ENCODE measurements at places on chromosomes 4 and X. TPM values are rescaled to one million over a fixed set of nuclear protein-coding genes. Genes with fewer than 3 reads are reported as not detected.
A peak's percentile ranks its signal among the peaks of the same experiment; 100 is the strongest.

The FAM9B gene
- polyA plus RNA-seq, result not detected

The PPP4R3C gene
- not detected for polyA plus RNA-seq

DNA sequence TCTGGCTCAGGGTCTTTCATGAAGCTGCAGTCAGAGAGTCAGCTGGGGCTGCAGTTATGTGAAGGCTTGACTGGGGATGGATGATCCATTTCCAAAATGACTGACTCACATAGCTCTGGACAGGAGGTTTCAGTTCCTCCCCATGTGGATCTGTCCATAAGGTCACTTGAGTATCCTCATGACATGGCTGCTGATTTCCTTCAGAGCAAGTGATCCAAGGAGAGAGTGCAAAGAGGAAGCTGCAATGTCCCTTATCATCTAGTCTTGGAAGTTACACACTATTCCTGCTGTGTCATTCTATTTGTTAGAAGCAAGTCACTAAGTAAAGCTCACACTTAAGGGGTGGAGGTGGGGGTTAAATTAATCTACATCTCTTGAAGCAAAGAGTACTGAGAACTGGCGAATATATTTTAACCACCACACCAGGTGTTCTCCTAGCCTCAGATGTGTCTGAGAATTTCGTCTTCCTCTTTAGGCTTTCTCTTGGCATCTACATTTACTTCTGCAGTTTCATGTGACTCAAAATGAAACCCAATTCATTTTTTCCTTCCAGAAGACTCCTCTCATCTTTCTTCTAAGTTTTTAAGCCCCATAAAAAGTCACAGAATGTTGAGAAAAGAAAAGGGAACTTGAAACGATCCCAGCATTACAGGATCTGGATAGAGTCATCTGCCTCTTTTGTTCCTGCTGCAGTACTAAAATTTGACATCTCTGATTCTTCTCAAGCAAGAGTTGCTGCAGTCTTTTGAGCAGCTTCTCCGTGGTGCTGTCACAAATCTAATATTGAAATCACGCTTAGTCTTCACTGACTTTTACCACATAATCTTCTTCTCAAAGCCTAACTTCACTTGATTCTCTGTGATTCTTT is 3.8 kb upstream of the GRPR start:
- H3K4me1 ChIP-seq, result no peaks in the 10 kb centered on the region
- H3K36me3 ChIP-seq, result no peaks in the 10 kb centered on the region
- no peaks in the 10 kb centered on the region for H3K27me3 ChIP-seq
- no peak overlapping the region for H3K4me3 ChIP-seq
- no peak overlapping the region for H3K27ac ChIP-seq

DNA sequence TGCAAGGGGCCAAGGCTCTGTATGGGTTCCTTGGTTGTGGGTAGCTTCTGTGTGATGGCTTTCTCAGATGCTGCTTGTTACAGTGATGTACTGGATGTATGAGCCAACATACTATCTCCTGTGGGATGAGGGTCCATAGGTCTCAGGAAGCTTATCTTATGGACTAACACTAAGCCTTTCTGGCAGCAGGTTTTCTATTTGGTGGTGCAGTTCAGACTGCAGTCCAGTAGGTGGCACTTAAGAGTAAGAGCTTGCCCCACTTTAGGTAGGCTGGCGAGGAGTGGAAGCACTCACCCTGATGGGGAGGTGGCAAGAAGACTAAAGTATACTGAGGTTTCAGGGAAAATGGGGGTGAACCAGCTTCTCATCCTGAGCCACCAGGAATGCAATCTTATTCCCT is 306.7 kb upstream of the MAOA start:
- peak; percentile 60 for DNase-seq
- no peaks in the 10 kb centered on the region for H3K27me3 ChIP-seq
- no peak overlapping the region for H3K4me3 ChIP-seq

The HSFX4 gene
- polyA plus RNA-seq, result not detected

- no peaks in the 10 kb centered on the region for H3K27me3 ChIP-seq
- H3K36me3 ChIP-seq, result peaks cover 1% of the 10 kb centered on the region
- no peak overlapping the region for H3K4me3 ChIP-seq
- H3K4me1 ChIP-seq, result no peaks in the 10 kb centered on the region
- no peak for DNase-seq
Measured at GRCh38 chr4:158885564-158885963, 116.7 kb downstream of the FNIP2 start.

- DNase-seq, result no peak
- H3K4me3 ChIP-seq, result no peak overlapping the region
- no peak overlapping the region for H3K27ac ChIP-seq
- H3K36me3 ChIP-seq, result no peaks in the 10 kb centered on the region
Measured at GRCh38 chrX:8345473-8345872, 119.2 kb upstream of the VCX3B start.

GRCh38 chr4:41232406-41232805 is 18.1 kb upstream of the APBB2 start:
- H3K27me3 ChIP-seq, result no peaks in the 10 kb centered on the region
- no peaks in the 10 kb centered on the region for H3K4me1 ChIP-seq
- no peak overlapping the region for H3K27ac ChIP-seq
- H3K4me3 ChIP-seq, result no peak overlapping the region

DNA sequence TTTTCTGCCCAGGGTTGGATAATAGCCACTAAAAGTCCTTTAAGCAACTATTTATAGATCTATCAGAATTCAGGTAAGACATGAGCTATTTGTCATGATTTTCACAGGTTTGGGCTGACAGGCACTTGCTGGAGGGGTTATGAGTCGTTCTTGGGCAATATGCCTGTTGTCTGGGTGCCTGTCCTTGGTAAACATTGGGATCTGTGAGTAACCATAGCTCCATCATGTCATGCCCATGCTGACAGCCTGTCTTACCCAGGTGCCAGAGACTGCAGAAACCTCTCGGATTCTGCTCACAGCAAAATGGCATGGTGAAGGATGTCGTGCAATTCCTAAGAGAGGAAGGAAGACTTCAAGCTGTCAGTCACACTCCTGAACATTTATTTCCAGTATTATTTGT is 116.0 kb upstream of the PUDP start:
- no peak overlapping the region for H3K4me3 ChIP-seq
- H3K36me3 ChIP-seq, result no peaks in the 10 kb centered on the region
- no peak for DNase-seq
- H3K27me3 ChIP-seq, result no peaks in the 10 kb centered on the region

GRCh38 chr4:155542415-155542814 is 124.2 kb upstream of the GUCY1A1 start:
- H3K4me1 ChIP-seq, result no peaks in the 10 kb centered on the region
- H3K27ac ChIP-seq, result no peak overlapping the region
- H3K4me3 ChIP-seq, result no peak overlapping the region
- DNase-seq, result no peak
- H3K27me3 ChIP-seq, result no peaks in the 10 kb centered on the region

- H3K4me1 ChIP-seq, result no peaks in the 10 kb centered on the region
- no peak overlapping the region for H3K27ac ChIP-seq
- no peak overlapping the region for H3K4me3 ChIP-seq
- H3K27me3 ChIP-seq, result no peaks in the 10 kb centered on the region
Measured at GRCh38 chrX:8720136-8720535, 11.8 kb downstream of the ANOS1 start.

DNA sequence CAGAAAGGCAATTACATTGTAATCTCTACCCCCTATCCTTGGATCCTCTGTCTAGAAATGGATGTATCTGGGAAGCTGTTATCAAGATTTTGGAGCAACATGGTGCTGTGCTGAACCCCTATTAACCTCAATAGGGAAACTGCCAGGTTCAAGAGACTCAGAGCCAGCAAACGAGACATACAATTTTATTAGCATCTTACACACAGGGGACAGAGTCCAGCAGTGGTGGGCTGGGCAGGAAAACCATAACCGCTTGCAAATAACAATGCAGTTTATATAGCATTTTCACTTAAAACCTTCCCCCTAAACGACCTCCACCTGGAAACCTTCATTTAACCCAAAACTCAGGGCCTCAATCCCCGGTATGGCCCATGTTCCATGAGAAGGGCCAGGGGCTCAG is 79.5 kb downstream of the SYTL5 start:
- H3K4me3 ChIP-seq, result no peak overlapping the region
- no peak overlapping the region for H3K27ac ChIP-seq
- H3K36me3 ChIP-seq, result no peaks in the 10 kb centered on the region
- no peaks in the 10 kb centered on the region for H3K27me3 ChIP-seq
- H3K4me1 ChIP-seq, result no peaks in the 10 kb centered on the region
- DNase-seq, result peak; percentile 63

- H3K27me3 ChIP-seq, result no peaks in the 10 kb centered on the region
- no peaks in the 10 kb centered on the region for H3K36me3 ChIP-seq
- no peak for DNase-seq
- H3K4me3 ChIP-seq, result no peak overlapping the region
Measured at GRCh38 chr4:137700072-137700471, 167.8 kb upstream of the PCDH18 start.

The TCEAL1 gene
- polyA plus RNA-seq, result 17.9 TPM

DNA sequence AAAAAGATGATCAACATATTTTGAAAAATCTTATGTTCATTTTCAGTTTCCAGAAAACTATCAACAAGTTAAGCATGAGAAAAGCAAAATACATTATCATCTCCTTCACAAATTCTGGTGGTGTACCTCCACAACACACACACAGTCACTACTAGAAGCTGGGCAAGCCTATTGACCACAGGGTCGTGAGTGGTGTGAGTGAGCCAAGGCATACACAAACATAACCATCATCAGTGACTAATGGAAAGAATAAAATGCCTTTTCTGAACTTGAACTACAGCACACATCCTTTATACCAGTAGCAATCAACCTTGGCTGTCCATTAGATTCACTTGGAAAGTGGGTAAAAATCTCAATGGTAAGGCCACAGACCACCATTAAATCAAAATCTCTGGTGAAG is 180.2 kb downstream of the FAM47B start:
- no peak overlapping the region for H3K27ac ChIP-seq
- H3K4me1 ChIP-seq, result no peaks in the 10 kb centered on the region
- H3K36me3 ChIP-seq, result no peaks in the 10 kb centered on the region
- H3K4me3 ChIP-seq, result no peak overlapping the region
- DNase-seq, result no peak

GRCh38 chrX:9188117-9188516 is 154.2 kb upstream of the FAM9B start:
- no peaks in the 10 kb centered on the region for H3K27me3 ChIP-seq
- no peak overlapping the region for H3K27ac ChIP-seq
- no peak overlapping the region for H3K4me3 ChIP-seq
- DNase-seq, result no peak

The MAPK10 gene
- polyA plus RNA-seq, result 8.9 TPM

GRCh38 chr4:68337522-68337921 is 12.4 kb downstream of the YTHDC1 start:
- H3K4me1 ChIP-seq, result peaks cover 6% of the 10 kb centered on the region
- no peak for DNase-seq
- no peaks in the 10 kb centered on the region for H3K27me3 ChIP-seq
- no peak overlapping the region for H3K27ac ChIP-seq

GRCh38 chr4:101527188-101527587 is 179.9 kb upstream of the PPP3CA start:
- no peaks in the 10 kb centered on the region for H3K27me3 ChIP-seq
- DNase-seq, result peak; percentile 46
- no peak overlapping the region for H3K4me3 ChIP-seq
- H3K36me3 ChIP-seq, result no peaks in the 10 kb centered on the region
- H3K4me1 ChIP-seq, result no peaks in the 10 kb centered on the region
- no peak overlapping the region for H3K27ac ChIP-seq

DNA sequence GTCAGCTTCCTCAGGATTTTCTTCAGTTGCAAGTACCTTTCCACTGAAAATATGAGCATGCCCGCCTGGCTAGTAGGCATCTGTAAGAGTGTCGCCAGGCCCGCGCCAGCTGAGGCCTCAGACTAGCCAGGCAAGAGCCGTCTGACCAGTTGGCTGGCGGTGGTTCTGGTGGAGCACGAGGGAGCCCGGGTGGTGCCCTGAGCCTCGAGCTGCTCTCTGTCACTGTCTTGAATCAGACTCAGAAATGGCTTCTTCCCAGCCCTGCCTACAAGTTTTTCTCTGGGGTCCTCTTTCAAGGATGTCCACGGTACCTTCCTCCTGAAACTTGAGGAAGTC is 11.9 kb downstream of the GRPEL1 start:
- DNase-seq, result no peak
- no peak overlapping the region for H3K27ac ChIP-seq
- no peak overlapping the region for H3K4me3 ChIP-seq
- H3K4me1 ChIP-seq, result no peaks in the 10 kb centered on the region

DNA sequence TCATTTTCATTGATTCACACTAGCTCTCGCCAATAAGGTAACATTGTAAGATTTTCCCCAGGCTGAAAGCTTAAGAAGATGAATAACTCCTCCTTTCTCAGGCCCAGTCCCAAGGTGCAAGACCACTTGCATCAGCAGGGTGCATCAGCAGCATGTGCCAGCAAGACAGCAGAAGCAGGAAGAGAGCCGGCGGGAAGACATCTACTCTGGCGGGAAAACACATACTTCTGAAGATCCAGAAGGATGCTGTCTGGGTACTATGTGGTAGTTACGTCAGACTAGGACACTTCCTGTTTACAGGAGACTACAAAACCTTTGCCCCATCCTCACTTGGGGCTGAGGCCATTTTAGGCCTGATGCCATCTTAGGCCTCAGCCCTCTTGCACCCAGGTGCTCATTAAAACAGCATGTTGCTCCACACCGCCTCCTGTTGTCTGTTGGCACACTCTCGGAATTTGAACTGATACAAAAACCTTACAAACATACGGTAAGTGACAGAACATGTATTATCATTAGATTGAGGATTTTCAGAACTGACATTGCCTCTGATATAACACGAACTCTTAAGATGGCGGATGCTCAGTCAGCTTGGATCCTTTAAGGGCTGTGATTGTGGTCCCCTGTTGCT is 886.5 kb upstream of the EPHA5 start:
- H3K4me3 ChIP-seq, result no peak overlapping the region
- no peaks in the 10 kb centered on the region for H3K36me3 ChIP-seq
- H3K27me3 ChIP-seq, result no peaks in the 10 kb centered on the region
- DNase-seq, result no peak
- H3K4me1 ChIP-seq, result no peaks in the 10 kb centered on the region

DNA sequence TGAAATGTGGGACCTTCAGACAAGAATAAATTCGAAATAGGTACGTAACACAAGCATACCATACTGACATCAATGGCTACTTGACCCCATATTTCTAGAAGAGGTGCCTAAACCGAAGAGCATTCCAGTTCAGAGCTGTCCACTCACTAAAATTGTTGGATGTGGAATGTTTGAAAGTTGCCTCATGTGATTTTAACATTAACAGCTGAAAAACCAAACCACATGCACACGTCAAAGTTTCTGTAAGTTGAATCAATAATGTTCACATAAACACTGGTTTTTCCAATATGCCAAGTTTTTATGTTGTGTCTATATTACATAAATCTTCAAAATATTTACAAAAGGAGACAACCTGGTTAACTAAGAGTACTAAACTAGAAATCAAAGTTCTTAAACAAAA is 3.5 kb downstream of the UBE2D3 start:
- no peak overlapping the region for H3K27ac ChIP-seq
- peaks cover 17% of the 10 kb centered on the region for H3K4me1 ChIP-seq
- H3K36me3 ChIP-seq, result no peaks in the 10 kb centered on the region

- H3K27ac ChIP-seq, result no peak overlapping the region
- H3K4me1 ChIP-seq, result no peaks in the 10 kb centered on the region
- H3K36me3 ChIP-seq, result no peaks in the 10 kb centered on the region
- no peaks in the 10 kb centered on the region for H3K27me3 ChIP-seq
- DNase-seq, result no peak
- no peak overlapping the region for H3K4me3 ChIP-seq
Measured at GRCh38 chr4:177033632-177034031, 240.9 kb upstream of the VEGFC start.
